ENCODE measurements at places on chromosomes 7 and 10.

DNA sequence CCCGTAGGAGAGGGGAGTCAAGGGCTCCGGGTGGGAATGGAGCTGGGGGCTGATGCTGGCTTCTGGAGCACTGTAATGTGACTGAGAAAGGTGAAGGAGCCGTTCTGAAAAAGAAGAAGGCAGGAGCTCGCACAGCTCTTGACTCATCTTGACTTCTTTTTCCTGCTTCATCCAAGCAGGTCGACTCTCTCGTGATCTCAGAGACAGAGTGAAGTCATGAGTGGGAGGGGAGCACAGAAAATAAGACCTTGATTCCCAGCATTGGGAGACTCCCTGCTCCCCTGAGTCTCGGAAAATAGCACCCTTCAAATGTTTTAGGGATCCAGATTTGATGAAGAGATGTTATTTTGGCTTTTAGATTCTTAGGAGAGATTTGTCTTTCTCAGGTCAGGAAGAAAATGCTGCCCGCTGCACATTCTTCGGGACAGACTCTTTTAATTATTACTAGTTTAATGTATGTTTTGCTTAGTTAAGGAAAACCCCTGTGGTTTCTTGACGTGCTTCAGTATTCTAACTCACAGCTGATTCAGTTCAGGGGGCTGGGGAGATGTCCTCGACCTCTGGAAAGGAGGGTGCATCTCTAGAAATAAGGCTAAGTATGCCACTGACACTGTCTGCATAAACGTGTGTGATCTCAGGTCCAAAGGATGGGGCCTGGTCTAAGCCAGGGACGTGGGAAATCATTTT lies 34.1 kb downstream of the EGFR start:
- DNase-seq = no peak

DNA sequence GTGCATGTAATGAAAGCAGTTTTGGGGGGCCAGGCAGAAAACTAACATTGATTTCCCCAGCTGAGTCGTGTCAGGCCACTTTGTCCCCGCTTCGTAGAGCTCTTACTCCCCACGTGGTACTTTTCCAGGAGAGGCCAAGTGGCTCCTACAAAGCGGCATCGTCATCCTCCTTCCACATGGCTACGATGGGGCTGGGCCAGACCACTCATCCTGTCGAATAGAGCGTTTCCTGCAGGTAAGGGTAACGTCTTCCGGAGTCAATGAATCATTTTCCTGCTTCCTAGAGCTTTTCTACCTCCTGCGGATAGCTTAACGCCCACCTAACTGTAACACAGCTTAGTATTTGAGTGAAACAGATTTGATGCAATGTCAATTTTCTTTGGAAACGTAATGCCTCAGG lies 21.7 kb upstream of the SEC61A2 start:
- no peak for DNase-seq

- no peak for DNase-seq
Observed at GRCh38 chr10:63161592-63161991, 28.5 kb downstream of the NRBF2 start.

GRCh38 chr10:107740962-107741690 lies 576.6 kb upstream of the SORCS1 start:
- DNase-seq = no peak

DNA sequence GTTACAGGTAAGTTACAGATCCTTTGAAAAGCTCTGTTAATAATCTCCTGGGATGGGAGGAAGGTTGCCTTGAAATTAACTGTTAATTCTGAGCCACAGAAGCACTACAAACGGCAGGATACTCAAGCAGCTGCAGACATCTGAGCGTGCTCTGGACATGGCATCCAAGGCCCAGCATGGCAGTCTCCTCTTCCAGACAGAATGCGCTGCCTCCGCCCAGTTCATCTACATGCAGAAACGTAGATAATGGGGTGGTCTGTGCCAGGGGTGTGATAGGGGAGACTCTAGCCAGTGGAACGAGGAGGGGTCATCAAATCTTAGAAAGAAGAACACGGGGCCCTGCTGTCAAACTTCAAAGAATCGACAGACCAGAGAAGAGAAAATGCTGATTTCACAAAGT lies 13.8 kb downstream of the VIPR2 start:
- no peak for DNase-seq

DNA sequence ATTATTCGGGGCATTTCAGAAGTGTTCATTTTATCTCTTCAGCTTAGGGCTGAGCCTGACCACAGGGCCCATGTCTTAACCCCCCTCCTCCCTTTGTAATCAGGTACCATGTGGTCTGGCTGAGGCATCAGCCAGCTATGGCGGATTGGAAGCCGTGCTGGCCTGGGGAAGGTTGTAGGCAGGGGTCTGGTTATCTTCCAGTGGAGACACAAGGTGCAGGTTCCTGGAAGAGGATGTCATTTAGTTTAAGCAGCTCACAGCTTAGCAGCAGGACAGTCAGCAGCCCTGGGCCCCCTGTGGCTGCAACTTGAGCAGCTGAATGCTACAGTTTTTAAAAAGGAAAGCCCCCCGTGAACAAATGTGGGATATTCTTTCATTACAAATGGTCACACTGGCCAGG lies 22.1 kb downstream of the BAG3 start:
- DNase-seq = no peak

- DNase-seq = no peak
Observed at GRCh38 chr7:38169847-38170246, 8.2 kb upstream of the STARD3NL start.

DNA sequence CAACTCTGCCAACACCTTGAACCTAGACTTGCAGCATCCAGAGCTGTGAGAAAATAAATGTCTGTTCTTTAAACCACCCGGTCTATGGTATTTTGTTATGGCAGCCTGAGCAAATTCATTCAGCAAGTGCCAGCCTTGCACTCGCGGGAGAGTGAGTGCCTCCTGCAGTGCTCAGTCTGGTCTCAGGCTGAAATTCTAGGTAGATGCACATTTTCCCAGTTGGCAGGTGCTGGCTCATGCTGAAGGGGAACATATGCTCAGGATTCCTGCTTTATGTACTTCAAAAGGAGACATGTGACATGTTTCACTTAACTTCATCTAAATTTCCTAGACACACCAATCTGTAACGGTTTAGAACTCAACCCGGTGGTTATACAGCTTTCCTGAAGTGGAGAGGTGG lies 170.8 kb downstream of the MGMT start:
- no peak for DNase-seq

GRCh38 chr10:75097666-75098285 lies 13.7 kb upstream of the SAMD8 start:
- no peak for DNase-seq

DNA sequence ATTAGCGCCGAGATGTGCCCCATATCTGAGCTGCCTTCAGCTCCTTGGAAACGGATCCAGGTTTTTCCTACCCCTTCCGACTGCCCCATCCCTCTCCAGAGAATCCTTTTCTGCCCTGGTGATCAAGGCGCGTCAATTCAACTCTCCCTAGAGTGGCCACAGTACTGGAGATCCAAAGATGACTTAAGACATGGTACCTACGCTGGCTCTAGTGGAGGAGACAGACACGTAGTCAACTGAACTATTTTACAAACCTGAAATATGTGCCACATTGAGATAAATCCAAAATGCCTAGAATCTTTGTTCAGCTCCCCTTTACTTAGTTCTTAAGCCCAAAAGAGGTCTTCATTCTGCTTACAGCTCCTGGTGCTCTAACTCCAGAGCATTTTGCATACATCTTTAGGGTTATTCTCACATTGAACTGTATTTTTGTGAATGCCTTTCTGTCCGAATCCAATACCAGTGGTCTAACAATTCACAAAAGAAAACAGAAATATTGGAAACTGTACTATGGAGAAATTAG lies 444 bp upstream of the TNPO3 start:
- DNase-seq = no peak

GRCh38 chr10:126917975-126918908 lies 13.0 kb downstream of the DOCK1 start:
- DNase-seq = no peak

DNA sequence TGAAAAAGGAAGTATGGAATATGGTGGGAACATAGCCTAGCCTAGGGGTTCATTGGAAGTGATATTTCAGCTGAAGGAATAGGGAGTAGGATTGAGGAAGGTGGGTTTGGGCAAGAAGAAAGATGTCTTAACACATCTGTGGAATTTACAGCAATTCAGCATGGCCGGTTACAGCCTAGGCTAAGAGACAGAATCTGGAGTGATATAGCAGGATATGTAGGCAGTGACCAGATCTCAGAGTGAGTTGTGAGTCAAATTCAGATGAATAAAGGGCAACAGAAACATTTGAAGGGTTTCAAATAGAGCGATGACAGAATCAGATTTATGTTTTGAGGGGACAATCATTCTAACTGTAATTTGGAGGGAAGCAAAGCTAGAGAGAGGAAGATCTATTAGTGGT lies 199.0 kb upstream of the PRPS1L1 start:
- DNase-seq = no peak

- no peak for DNase-seq
Observed at GRCh38 chr7:39674406-39674805, 51.0 kb downstream of the RALA start.

GRCh38 chr7:17030559-17030958 lies 148.8 kb upstream of the AGR3 start:
- no peak for DNase-seq

GRCh38 chr7:4236389-4236788 lies 445.7 kb upstream of the FOXK1 start:
- no peak for DNase-seq

DNA sequence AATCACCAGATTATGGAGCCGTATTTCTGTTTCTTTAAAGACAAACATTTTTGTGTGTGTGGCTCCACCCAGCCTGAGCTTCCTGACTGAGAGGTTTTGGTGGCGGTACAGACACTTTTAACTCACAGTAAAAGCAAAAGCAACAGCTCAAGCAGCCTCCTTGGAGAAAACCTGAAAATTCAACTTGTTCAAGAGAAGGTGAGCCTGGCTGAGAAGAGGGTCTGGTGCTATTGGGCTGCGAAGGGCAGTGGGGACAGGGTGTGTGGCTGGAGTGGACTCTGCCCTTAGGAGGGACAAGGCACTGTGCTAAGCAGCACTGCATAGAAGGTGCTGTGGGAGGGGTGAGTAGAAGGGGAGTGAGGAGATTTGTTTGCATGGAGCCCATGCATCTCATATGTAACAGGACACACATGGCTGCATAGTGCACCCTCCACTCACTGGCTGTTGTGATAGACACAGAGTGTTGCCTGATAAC lies at the start of gene GIMAP7:
TSS of gene GIMAP7 (plus strand) at position 125 of the 475 bp plus-strand sequence. CDS start 5,103 bp downstream, outside the sequence.
- no peak for DNase-seq

- DNase-seq = peak; percentile 27
Observed at GRCh38 chr10:133396035-133396624, 2.2 kb downstream of the MTG1 start.

GRCh38 chr7:28531291-28531690 lies 119.0 kb downstream of the CREB5 start:
- DNase-seq = no peak

DNA sequence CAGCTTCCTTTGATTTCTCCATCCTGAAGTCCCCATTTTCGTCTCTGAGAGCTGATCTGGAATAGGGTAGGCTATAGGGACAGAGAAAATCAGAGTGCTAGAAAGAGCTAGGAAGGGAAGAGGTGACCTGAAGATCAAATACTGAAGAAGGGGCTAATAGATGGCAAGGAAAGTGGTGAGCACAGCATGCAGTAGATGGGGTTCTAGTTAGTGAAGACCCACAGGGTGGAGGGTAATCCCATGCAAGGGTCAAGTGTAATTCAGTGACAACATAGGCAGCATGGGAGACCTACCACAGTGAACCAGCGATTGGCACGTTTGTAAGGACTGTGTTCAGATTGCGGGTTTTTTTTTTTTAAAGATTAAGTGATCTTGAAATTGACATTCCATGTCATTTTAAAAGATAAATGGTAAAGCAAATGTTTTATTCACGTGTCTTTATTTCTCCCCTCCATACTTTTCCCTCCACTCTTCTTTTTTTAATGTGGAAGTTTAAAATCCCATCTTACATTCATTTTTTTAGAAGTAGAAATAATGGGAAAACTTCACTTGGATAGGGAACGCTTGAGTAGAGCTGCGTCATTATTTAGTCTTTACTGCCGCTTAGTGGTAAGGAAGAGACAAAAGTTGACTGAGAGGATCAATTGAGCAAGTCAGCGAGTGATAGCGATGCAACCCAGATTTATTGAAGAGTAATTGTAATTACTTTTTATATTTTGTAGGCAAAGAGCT lies 21.0 kb upstream of the ABI1 start:
- DNase-seq = no peak

DNA sequence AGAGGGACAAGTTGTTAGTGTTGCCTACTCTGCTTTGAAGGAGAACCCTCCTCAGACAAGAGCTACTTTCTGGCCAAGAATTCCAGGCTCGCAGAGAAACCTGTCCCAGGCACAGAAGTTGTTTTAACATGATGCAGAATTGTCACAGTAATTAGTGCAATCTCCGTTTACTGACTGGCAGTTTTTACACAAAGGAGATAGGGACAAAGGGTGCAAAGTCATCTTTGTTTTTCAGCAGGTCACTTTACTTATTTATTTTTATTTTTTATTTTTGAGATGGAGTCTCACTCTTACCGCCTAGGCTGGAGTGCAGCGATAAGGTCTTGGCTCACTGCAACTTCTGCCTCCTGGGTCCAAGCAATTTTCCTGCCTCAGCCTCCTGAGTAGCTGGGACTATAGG lies 12.3 kb downstream of the TCF7L2 start:
- DNase-seq = no peak

- no peak for DNase-seq
Observed at GRCh38 chr7:72275382-72276070, 136.6 kb downstream of the CALN1 start.

DNA sequence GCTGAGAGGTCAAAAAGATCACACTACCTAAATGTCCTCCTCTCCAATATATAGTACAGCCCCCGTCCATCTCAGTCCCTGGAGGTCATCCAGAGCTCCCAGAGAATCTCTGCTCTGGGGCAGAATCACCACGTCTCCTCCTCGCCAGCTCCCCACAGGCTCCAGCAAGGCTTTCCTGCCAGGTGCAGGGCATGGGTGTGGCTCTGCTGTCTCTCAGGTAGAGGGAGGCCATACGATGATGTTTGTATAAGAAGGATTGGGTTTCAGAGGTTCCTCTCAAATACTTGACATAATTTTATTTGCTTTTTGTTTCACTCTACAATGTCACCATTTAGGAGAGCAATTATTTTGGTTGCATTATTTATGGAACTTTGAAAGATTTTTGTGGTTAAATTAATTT lies 98.3 kb upstream of the PRSS58 start:
- no peak for DNase-seq

GRCh38 chr7:158073845-158074840 lies 513.5 kb downstream of the PTPRN2 start:
- DNase-seq = peak; percentile 51

- DNase-seq = no peak
Observed at GRCh38 chr10:63653747-63654146, 132.5 kb downstream of the REEP3 start.

DNA sequence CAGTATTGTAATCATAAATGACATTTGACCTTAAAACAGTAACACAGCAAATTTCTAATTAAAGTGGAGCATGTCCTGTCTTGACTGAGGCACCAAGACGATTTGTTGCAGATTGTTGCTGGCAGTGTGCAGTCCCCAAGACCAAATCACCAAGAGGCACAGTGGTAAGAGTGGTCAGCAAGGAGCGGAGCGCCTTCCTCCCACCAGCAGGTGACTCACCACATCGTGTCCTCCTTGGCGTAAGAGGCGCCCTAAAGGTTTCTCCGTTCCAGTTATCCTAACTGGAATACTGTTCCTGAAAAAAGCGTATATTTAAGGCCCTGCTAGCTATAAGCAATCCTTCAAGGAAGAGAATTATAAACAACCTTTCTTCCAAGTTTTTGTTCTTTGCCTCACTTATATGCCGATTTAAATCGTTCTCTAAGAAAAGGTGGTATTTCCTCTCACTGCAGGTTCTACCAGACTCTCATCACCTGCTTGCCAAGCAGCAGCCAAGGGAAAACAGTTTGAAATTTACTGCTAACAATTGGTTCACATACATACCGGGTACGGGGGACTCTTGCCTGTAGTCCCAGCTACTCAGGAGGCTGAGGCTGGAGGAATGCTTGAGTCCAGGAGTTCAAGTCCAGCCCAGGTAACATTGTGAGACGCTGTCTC lies 10.7 kb upstream of the REPIN1 start:
- DNase-seq = no peak
